Activated CD8-positive, alpha-beta T cell treated with anti-CD3 and anti-CD28 coated beads, Interleukin-2, amount 10 ng/mL, durations not matched to agents 7 days and 5 days (primary cell): ENCODE measurements at places on chromosomes 6 and 20.

DNA sequence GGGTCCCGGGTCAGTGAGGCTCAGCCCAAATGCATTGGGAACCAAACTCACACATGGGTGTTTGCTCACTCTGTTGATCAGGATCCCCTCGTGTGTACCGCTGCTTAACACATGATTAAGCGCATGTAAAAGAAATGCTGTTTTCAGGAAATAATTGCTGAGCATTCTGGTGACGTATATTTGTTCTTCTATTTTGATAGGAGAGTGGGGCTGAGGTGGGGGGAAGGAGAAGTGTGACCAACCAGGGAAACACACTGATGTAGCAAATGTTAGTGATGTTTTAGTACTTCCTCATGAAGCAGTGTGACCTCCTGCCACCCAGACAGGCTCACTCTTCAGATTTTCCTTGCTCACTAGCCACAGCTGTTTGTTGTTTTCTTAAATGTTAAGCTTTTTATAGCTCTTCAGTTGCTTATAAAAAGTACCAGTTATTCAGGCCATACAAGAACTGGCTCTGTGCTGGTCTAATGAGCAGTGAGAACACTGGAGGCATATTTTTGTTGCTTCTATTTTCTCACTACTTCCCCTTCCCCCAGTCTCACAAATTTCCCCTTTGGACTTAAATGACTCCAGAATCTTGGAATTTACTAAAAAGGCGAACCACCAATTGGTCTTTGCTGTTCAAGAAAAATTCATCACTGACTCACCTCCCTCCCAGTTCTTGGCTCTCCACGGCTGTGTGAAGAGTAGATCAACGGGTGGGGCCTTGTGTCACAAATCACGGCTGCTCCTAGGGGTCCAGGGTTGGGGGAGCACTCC lies 79.2 kb upstream of the BACH2 start:
- no peak for DNase-seq

DNA sequence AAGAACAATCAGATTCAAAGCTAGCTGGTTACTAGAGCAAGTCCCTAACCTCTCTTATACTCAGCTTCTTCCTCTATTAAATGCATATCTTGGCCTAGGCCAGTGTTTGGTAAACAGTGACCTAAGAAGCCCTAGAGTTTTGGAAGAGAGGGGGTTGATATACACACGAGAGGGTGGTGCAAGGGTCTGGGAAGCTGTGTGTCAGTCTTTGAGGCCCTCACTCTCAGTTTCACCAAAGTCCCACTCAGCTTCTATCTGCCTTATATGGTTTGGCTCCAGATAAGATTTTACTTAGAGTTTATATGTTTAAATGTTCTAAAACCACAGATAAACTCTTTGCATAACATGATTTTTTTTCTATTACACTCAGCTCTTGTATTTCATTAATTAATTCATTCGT lies 526.1 kb upstream of the BTBD3 start:
- DNase-seq = no peak

DNA sequence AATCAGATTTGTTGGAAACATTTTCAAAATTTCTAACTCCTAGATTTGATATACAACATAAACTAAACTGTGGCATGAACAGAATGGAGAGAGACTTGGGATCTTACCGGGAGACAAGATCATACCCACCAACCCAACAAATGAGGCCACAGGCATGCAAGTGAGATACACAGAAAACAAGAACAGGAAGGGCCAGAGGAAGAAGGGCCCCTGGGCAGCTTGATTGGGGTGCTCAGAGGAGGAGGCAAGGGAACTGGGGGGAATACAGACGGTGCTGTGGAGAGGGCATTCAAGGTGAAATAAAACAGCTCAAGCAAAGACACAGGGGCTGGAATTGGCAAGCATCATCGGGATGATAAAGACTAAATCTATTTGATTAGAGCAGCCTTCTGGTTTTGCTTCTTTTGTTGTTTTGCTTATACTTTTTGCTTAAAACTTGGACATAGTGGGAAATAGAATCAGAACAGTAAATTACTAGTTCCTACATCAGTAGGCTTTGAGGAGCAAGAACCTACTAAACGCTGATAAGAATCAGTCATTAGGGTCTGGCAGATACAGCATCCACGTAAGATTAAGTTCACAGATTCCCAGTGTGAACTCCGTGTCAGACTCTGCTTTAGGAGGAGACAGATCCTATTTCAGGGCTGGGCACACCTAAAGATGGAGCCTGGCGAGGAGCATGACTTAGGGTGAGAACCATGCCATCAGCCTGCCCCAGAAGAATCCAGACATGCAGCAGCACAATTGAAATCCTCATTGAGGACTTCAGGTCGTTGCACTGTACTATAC lies 3.5 kb upstream of the RAMACL start:
- no peak for DNase-seq

GRCh38 chr6:98047871-98048270 lies 764.9 kb upstream of the MMS22L start:
- DNase-seq = no peak

DNA sequence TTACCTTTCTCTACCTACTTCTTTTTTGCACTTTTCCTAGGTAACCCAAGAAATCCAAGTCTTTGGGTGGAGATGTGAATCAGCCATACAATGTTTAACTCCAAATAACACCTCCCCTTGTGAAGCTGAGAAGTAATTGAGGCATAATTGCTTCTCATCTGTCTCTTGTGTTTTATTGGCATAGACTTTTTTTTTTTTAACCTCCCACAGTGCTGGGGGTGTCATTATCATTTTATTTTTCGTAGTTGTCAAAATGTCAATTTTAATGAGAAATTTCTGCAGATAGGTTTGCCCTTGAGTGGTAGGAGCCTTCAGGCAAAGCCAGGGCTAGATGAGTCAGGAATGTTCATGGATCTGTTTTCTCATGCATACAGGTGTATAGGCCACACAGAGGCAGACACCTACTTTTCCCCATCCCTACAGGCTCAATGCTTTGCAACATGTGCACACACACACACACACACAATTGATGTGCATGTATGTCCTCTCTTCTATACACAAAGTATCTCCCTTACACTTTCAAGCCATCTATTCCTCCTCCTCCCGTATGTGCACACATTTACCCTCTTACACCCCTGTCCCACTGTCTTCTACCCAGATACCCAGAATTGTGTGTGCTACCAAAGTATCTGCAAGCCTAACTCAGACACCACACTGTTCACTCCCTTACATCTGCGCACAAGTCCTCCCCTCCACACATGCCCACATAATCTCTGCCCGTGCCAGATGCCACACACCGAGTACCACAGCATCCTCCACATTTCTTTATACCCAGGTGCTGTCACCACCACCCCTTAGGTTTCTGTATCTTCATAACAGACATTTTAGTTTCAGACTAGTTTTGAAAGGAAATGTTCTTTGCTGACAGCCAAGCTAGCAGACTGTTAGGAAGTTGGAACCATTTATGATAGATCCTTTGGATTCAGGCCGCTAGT lies 22.0 kb downstream of the RALY start:
- DNase-seq = no peak

DNA sequence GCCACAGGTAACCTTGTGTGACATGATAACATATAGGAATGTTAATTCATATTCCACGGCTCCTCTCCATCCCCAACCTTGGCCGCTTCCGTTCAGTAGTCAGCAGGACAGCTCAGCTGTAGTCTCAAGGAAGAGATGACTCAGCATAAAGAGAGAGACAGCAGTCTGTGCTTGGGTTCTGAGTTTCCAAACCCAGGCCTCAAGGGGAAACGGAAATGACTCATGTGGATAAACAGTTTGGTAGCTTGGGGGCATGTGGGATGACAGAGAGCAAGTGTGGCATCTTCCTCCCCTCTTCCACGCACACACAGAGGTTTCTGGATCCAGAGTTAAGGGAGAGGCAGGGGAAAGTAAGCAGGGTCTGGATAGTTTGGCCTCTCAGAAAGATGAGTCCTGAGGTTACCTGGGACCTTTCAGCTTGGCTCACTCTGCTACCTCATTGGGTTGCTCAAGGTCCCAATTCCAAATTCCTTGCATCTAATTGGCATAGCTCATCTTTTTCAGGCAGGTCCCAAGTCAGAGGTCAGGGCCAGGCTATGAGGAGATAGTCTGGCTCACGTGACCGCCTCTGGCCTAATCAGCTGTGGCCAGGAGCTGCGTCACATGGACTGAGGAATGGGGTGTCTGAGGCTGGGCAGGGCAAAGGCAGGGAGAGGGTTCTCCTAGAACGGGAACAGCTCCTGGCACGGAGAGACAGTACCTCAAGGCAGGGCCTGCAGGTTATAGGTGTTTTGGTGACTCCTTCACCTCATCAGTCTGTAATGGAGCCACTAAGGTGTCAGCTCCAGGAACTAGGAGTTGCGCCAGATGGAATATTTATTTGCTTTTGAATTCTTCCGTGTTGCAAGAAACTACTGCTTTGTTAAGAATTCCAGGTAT lies 36.5 kb upstream of the MLN start:
- peak; percentile 63 for DNase-seq

DNA sequence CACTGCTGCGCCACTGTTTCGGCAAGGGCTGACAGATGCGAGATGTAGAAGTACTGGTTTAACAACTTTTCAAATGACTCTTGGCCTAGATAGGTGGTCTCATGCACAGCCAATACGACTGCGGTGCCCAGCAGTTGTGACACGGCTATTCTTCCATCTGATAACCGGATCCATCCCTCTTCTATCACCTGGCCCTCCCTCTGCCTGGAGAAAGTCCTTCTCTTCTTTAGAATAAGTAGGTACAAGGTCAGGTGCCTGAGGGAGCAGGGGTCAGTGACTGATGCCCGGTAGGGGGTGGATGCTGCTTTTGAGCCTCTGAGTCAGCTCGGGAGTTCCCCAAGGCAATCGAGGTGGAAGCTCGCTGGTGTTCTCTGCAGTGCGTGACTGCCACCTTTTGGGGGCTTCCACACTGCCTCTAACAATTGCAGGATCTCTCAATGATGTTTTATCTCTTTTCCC lies 166.8 kb upstream of the GRIK2 start:
- DNase-seq = no peak

DNA sequence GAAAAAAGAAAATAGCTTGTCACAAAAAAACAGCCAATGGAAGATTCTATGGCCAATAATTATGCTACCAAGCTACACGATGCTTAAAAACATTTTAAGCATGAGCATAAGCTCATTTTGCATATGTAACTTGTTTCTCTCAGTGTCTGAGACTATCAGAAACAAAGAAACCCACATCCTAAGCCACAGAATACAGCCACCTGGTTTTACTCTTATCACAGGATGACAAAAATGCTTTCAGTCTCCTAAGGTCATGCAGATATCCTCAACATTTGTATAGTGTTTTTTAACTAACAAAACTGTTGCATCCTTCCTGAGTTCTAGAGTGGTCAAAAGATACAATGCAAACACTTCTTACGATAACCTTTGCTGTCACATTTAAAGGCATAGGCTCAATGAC lies 172.1 kb upstream of the RUNX2 start:
- DNase-seq = peak; percentile 79

DNA sequence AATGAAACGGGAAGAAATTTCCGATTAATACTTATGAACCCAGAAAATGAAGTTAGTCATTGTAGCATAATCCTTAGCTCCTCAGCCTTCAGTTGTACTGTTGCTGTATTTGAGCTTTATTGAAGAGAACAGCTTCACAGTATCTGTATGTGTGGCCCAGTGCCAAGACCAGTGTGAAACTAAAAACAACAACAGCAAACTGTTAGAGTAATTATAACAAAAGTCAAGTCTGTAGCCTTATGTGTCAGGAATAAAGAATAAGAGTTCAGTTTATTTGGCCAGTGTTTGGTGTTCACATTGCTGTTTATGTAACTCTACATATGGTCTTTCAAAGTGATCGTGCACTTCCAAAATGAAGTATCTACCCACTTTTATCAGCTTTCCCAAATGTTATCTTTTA lies 70.9 kb downstream of the ARID1B start:
- DNase-seq = no peak

GRCh38 chr6:52983159-52983848 lies 11.8 kb downstream of the GSTA4 start:
- DNase-seq = no peak

DNA sequence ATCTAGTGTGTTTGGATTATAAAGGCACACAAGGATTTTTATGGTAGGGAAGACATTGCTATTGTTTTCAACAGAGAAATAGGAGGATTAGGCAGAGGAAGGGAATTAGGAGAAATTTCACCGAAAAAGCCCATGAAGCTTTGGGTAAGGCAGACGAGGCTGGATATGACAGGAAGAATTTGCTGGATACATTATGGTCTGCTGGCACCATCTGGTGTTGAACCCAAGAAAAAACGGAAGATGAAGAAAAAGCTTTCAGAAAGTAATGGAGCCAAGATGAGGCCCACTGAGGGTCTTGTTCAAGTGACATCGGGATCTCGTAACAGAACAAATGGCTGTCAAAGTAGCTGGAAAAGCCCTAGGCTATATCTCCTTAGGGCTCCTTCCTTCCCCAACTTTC lies 56.5 kb downstream of the OR2J2 start:
- no peak for DNase-seq

- DNase-seq = no peak
These were observed 34.8 kb downstream of the PPP1R16B start for GRCh38 chr20:38840053-38840893.

DNA sequence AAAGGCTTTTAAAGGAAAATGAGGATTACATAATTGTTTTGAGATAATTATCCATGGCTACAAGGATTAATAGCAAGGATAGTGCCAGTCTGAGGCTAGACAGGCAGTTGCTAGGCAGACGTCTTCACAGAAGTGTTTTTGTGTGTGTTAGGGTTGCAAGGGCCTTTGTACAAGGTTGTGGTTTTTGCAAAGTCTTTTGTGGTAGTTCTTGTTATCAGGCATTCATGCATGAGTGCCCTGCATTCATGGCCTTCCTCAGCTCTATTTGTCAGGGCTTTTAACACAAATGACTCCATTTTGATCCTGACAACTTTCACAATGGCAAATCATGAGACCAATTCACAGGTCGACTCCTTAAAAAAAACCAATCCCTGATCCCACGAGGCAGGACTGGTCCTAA lies 68.1 kb upstream of the TXNDC5 start:
- DNase-seq = no peak

DNA sequence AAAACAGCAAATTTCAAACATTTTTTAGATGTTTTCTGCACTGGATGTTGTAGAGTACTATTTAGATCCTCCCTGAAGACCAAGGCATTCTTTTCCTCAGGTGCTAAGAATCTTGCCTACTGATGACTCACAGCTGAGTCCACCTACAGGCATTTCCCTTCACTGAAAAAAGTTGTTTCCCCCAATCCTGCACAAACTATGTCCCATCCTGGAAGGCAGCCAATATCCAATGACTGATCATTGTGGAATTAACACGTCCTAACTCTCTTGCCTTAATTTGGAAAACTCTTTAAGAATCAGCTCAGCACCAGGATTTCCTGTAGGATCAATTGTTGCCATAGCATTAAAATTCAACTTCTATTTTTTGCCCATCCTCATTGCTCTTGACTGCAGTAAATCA lies 268.4 kb upstream of the IRAK1BP1 start:
- no peak for DNase-seq

- DNase-seq = no peak
These were observed 26.3 kb downstream of the PRSS16 start for GRCh38 chr6:27273783-27274182.

DNA sequence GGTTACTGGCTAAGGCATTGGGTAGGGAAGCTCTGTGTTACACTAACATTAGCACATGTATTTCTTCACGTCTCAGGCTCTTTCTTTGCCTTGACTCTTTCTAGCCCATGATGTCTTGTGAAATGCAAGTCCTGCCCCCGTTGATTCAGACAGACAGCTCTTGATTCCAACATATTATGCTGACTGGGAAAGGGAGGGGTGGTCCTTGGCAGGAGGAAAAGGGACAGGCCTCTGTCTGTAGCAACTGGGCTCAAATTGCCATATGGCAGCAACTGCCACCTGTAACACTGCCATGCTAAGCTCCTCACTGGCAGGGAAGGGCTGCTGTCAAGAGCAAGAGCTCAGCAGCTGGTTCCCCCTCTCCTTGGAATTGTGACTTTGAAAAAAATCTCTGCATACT lies 5.7 kb upstream of the KCNK15 start:
- no peak for DNase-seq
